HS-5 (cell line): ENCODE measurements at places on chromosomes 5 and 9.

DNA sequence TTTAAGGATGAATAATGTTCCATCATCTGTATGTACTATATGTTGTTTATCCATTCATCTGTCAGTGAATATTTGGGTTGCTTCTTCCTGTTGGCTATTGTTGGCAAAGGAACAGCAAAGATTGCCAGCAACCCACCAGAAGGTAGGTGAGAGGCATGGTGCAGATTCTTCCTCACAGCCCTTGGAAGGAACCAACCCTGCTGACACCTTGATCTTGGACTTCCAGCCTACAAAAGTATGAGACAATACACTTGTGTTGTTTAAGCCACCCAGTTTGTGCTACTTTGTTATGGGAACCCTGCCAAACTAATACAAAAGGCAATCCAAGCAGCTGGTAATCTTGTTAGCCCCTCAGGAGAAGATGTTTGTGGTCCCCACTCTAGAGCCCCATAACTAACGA is 122.0 kb downstream of the CARTPT start:
- no peak for DNase-seq

DNA sequence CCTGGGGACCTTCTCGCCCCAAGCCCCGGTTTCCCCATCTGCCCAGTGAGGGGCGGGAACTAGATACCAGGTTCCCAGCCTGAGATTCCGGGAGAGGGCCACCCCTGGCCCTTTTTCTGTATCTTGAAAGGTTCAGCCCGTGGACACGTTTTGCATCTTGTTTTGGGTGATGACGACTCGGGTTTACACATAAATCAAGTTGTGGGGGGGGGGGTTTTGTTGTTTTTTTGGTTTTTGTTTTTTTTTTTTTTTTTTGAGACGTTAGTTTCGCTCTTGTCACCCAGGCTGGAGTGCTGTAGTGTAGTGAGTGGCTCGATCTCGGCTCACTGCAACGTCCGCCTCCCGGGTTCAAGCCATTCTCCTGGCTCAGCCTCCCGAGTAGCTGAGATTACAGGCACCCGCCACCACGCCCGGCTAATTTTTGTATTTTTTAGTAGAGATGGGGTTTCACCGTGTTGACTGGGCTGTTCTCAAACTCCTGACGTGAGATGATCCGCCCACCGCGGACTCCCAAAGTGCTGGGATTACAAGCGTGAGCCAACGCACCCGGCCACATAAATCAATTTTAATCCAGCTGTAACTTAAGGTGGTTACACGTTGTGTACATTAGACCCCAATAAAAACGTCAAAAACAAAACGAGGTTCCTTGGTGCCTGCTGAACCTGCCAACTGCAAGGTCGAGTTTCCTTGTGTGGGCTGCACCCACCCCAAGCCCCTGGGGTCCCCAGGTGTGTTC is 1.1 kb upstream of the BRD3 start:
- DNase-seq: peak; percentile 20

GRCh38 chr5:57834829-57835608 is 352.4 kb upstream of the ACTBL2 start:
- DNase-seq: no peak

DNA sequence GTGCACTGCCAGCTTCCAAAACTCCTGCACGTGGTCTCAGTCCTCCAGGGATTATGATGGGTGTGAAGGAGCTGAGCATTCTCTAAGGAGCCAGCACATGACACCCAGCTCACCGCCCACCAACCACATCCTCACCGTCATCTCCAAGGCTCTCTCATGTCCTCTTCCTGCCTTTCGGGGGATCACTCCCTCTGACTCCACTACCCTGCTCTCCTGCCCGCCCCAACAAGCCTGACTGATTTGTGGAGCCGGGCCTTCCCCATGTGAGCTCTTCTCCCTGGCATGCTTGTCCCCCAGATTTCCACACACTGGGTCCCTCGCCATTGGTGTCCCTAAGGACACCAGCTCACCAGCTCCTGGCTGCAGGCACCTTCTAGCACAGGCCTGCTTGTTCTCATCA is 1.9 kb downstream of the ABO start:
- DNase-seq: no peak

- no peak for DNase-seq
These were observed 109.2 kb downstream of the RAPGEF6 start for GRCh38 chr5:131525805-131526204.

DNA sequence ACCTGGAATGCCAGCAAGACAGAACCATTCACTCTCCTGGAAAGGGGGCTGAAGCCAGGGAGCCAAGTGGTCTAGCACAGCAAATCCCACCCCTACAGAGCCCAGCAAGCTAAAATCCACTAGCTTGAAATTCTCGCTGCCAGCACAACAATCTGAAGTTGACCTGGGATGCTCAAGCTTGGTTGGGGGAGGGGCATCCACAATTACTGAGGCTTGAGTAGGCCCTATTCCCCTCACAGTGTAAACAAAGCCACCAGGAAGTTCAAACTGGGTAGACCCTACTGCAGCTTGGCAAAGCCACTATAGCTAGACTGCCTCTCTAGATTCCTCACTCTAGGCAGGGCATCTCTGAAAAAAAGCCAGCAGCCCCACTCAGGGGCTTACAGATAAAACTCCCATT is 17.3 kb downstream of the RIGI start:
- DNase-seq: no peak

- no peak for DNase-seq
These were observed 9.5 kb downstream of the GRHPR start for GRCh38 chr9:37432020-37432419.

GRCh38 chr9:15243081-15243480 is 63.9 kb downstream of the TTC39B start:
- DNase-seq: no peak

DNA sequence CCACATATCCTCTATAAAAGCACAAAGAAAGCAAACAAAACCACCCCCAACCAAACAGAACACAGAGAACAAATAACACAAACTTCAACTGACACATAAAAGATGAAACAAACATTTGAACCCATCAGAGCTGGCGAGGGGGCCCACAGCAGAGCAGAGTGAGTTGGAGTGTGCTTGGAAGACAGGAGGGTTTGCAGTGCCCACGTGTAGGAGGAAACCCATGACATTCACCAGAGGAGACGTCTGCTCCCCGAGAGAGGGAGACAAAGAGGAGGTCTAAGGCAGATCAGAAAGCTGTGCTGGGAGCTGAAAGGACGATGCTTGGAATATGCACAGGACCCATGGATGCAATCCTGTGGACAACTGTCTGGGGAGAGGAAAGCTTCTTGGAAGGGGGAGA is 27.0 kb downstream of the MRPL36 start:
- no peak for DNase-seq

DNA sequence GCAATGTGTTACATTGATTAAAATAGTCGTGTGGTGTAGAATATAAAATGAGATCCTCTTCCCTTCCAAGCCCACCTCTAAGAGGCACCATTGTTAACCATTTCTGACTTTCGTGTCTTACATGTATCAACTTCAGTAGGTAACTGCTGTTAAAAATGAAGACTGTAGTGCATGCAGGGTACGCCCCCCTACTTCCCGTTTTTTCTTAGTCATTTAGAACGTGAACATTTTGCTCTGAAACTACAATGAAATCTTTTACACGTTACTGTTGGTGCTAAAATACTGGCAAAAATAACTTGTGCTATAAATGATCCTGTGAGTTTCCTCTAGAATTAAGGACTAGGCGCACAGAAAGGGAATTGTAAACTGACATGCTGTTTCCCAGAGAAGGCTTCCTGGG is 41.5 kb downstream of the WNK2 start:
- no peak for DNase-seq
